ENCODE measurements at places on chromosomes 1 and 21.

DNA sequence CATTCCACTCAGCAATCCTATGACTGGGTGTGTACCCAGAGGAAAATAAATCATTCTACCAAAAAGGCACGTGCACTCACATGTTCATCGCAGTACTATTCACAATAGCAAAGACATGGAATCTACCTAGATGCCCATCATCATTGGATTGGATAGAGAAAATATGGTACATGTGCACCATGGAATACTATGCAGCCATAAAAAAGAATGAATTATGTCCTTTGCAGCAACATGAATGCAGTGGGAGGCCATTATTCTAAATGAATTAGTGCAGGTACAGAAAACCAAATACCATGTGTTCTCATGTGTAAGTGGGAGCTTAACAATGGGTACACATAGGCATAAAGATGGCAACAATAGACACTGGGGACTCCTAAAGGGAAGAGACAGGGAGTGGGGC, 39.9 kb upstream of the SLC35F3 start:
- no peak for DNase-seq

DNA sequence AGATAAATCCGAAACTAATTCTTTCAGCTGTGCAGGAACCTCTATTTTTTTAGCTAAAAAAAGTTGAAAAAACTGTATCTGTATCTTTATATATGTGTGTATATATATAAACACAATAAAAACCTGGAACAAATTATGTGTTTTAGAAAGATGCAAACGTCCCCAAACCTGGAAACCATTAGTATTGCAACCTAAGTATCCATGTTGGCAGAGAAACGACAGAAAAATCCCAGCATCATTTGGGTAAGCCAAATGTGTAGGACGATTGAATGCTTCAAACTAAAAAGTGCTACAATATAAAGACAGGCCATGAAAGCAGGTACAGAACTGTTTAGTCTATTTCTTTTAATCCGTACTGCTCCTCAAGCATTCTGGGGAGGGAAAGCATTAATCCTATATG, 87.9 kb downstream of the AHCTF1 start:
- DNase-seq: no peak

DNA sequence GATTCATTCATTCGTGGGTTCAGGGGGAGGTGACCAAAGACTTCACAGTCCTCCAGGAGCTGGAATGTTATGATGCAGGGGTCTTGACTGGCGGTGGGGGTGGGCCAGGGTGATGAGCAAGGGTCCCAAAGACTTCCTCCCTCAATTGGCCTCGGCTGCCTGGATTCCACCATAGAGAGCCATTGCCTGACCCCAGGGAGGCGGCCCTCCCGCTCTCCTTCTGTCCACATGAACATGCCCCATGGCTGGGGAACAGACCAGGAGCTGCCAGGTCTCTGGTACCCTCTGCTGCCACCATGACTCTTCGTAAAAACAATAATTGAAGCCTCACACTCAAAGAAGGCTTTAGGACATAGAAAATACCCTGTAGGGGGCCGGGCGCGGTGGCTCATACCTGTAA, 102.5 kb upstream of the CASZ1 start:
- no peak for DNase-seq

DNA sequence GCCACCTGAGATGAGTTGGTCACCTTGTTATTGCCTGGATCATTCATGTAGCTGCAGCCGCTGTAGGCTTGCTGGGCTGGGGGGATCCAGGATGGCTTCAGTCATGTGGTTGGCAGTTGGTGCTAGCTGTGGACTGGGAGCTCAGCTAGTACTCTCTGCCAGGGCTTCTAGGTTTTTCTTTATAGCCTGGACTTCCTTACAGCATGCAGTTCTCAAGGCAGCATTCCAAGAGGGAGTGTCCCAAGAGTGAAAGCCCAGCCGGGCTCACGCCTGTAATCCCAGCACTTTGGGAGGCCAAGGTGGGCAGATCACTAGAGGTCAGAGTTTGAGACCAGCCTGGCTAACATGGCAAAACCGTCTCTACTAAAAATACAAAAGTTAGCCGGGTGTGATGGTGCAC, 23.7 kb upstream of the ACTL8 start:
- DNase-seq: no peak

DNA sequence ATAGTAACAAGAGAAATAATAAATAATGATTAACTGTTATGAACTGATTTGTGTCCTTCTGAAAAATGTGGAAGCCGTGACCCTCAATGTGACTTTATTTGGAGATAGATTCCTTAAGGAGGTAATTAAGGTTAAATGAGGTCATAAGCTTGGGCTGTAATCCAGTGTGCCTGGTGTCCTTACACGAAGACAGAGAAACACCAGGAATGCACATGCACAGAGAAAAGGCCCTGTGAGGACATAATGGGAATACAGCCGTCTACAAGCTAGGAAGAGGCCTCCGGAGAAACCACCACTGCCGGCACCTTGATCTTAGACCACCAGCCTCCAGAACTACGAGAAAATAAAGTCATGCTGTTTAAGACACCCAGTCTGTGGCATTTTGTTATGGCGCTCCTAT, 215.9 kb downstream of the NEGR1 start:
- DNase-seq: no peak

GRCh38 chr1:64701071-64701470, 43.8 kb upstream of the RAVER2 start:
- no peak for DNase-seq

DNA sequence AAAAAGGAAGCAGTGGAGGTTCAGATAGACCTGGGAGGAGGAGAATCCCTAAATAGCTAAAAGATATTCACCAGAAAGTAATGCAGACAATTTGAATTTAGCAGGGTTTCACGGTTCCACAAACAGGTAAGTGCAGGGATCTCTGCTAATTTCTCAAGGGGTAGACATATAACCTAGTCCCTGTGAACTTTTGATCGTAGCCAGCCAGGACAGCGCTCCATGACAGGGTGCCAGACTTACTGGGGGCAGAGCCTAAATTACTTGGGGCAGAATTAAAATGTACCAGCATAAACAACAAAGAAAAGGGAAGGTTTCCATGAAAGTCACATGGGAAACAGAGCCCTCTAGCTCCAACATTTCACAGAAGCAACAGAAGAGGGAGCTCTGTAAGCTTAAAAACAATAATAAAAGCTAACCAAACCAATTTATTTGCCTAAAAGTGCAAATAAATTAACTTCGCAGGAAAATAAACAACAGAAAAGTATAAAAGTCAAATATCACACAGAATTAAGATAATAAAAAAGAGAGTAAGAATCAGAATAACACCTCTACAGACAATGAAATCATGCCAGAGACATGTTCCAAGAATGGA, 198.3 kb downstream of the DUSP10 start:
- no peak for DNase-seq

DNA sequence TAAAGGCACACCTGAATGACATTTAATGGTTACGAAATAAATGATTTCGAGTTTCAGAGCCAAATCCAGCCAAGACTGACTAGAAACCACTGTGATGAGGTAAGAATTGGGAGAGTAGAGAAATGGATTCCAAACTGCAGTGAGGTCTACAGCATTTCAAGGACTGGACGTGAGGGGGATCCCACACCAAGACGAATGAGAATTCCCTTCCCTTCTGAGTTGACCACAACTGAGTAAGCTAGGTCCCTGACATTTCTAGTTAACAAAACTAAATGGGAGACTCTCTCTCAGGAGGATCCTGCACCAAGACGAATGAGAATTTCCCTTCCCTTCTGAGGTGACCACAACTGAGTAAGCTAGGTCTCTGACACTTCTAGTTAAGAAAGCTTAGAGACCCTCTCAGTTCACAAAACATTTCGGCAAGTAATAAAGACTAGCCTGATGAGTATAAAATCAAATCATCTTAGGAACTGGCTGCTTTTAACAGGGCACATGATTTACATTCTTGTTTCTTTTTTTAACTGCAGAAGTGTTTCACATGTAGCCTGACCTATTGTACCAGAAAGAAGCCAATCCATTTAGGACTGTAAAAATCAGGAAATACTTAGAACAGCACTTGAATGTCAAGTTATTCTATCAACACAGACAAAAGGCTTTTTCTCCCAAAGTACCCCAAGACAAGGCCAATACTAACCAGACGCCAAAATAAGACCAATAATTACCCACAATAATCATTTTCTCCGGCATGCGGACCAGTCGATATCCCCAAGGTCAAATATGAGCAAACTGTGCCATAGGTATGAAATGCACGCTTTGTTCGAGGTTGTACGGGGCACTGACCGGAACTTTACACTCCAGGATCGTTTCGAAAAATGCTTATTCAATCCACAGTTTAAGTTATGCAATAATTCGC, 1.4 kb upstream of the SPATA1 start:
- DNase-seq: no peak

GRCh38 chr1:7893529-7894180, 40.8 kb upstream of the UTS2 start:
- no peak for DNase-seq

- no peak for DNase-seq
Measured at GRCh38 chr1:26469558-26469957, 2.7 kb upstream of the HMGN2 start.

GRCh38 chr1:167152192-167152876, 58.5 kb downstream of the STYXL2 start:
- no peak for DNase-seq

GRCh38 chr1:78211483-78212092, 165.8 kb downstream of the GIPC2 start:
- no peak for DNase-seq

DNA sequence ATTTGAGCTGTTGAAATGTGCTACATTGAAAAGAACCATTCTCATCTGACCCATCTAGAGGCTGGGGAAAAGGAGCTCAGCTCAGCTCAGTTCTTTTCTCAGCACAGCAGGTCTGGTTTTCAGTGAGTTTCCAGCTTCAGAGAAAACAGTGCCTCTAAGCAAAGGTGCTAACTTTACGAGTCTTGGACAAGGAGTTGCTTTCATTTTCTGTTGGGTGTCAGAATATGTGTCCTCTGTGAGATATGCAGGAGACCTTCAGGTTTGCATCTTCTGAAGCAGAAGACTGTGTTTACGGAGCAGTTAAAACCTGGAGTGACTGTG, 321.3 kb upstream of the USP24 start:
- no peak for DNase-seq

DNA sequence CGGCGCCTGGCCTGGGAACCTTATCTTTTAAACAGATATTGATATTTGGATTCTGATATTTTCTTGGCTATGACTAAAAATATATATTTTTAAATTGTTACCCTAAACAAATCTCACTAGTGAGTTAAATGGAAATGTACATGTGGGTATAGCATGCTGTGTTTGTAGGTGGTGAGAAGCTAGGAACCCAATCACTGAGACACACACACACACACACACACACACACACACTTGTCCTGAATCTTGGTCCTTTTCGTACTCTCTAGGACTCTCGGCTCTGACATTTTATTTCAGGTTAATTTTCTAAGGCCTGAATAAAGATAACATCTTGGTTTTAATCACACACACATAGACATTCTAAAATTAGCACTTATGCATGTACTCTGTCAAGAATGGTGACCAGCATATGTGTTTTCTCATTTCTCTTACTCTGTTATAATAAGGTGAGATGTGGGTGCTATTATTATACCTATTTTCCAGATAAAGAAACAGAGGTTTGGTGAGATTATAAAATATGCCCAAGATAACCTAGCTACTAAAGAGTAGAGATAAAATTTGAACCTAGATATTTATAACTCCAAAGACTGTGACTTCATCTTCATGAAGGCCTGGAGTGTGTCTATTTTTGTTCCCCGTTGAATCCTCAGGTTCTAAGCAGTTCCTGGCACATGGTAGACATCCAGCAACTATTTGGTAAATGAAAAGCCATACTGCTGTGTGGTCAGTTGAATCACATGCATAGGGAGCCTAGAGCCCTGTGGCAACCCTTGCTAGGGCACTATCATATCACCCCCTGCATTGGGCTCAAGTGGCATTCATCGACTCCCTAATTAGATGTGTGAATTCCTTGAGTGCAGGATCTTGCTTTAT, 85.0 kb upstream of the RAB3GAP2 start:
- DNase-seq: no peak

GRCh38 chr1:91765880-91766443, 120.0 kb downstream of the TGFBR3 start:
- no peak for DNase-seq

DNA sequence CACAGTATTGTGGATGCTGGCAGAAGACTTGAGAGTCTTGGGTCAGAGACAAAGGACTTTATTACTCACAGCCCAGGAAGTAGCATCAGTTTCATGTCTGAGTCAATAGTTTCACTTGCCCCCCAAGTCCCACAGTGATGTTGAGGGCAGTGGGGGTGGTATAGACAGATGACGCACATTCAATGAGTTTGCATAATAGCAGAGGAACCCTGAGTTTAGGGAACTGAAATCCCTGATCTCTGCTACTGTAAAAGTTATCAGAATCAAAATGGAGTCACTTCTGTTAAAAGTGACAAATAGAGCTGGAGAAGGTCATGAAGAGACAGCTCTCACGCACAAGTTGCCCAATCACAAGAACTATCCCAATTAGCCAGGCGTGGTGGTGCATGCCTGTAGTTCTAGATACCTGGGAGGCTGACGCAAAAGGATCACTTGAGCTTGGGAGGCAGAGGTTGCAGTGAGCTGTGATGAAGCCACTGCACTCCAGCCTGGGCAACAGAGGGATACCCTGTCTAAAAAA, 11.5 kb upstream of the HCRTR1 start:
- no peak for DNase-seq

DNA sequence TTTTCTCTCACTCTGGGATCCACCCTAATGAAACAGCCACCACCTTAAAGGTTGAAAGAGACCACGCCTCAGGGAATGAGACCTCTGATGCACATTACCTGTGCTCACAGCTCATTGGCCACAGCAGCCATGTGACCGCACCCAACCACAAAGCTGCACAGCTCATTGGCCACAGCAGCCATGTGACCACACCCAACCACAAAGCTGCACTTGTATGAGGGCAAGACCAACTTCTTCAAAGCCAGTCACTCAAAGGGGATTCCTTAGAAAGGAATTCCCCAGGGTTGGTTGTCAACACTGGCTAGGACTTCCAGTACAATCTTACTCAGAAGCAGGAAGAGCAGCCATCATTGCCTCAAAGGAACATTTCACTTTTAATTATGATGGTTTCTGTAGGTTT, 43.6 kb upstream of the PDE9A start:
- DNase-seq: no peak

DNA sequence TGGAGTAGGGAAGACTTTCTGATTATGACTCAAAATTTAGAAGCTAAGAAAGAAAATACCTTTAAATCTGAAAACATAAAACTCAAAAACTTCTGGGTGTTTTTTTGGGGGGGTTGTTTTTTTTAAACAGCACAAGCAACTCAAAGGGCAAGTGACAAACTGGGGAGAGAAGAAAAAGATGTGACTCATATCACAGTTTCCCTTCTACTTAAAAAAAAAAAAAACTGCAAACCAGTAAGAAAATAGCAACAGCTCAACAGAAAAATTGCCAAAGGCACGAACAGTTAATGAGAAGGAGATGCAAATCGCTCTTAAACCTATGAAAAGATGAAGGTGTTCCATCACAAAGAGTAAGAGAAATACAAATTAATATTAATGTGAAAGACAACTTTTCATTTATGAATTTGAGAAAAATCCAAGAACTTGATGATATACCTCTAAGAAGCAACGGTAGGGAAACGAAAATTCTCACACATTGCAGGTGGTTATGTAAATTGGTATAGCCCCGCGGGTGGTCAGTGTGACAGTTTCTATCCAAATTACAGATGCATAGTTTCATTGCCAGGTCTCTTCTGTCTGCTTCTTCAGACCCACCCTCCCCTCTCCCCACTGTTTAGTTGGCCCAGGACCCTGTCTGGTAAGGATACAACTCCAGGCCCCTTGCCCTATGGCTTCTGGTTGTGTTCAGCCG, 9.0 kb downstream of the IFNAR2 start:
- no peak for DNase-seq
